Activated CD8-positive, alpha-beta memory T cell treated with anti-CD3 and anti-CD28 coated beads, Interleukin-2, amount 10 ng/mL, durations not matched to agents 7 days and 5 days (primary cell): ENCODE measurements at places on chromosomes 7 and 10.

DNA sequence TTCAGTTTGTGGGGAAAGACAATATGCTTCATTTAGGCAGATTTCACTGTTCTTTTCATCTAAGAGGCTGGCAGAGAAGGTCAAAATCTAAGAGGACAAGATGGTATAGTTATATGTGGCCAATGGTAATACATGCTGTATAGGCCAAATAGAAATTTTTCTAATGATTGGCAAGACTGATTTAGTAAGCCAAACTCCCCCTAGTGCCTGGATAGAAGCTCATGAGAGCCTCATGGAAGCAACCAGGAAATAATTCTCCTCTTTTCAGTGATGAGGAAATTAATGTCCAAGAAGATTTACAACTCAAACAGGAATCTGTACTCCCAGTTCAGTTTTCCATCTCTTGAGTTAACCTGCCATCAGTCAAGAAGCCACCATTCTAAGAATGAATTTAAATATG is 253.6 kb upstream of the PHF14 start:
- no peaks in the 10 kb centered on the region for H3K4me1 ChIP-seq
- H3K27ac ChIP-seq = no peak overlapping the region
- no peak for DNase-seq
- H3K36me3 ChIP-seq = no peaks in the 10 kb centered on the region
- H3K27me3 ChIP-seq = no peaks in the 10 kb centered on the region
- H3K4me3 ChIP-seq = no peak overlapping the region

GRCh38 chr10:58027426-58027825 is 240.3 kb downstream of the IPMK start:
- no peaks in the 10 kb centered on the region for H3K27me3 ChIP-seq
- DNase-seq = no peak
- no peak overlapping the region for H3K4me3 ChIP-seq
- H3K27ac ChIP-seq = no peak overlapping the region
- H3K4me1 ChIP-seq = peaks cover 3% of the 10 kb centered on the region

- no peak overlapping the region for H3K27ac ChIP-seq
- H3K4me3 ChIP-seq = no peak overlapping the region
- no peak for DNase-seq
Observed at GRCh38 chr7:73909051-73909941, 48.3 kb downstream of the TMEM270 start.

GRCh38 chr7:8228766-8229674 is 32.9 kb downstream of the ICA1 start:
- H3K4me1 ChIP-seq = peaks cover 8% of the 10 kb centered on the region
- H3K4me3 ChIP-seq = no peak overlapping the region
- H3K27me3 ChIP-seq = peaks cover 40% of the 10 kb centered on the region
- H3K27ac ChIP-seq = no peak overlapping the region
- no peaks in the 10 kb centered on the region for H3K36me3 ChIP-seq

- DNase-seq = no peak
- H3K27me3 ChIP-seq = no peaks in the 10 kb centered on the region
- H3K4me1 ChIP-seq = peaks cover 5% of the 10 kb centered on the region
- H3K36me3 ChIP-seq = peaks cover 37% of the 10 kb centered on the region
- no peak overlapping the region for H3K27ac ChIP-seq
Observed at GRCh38 chr10:35079763-35080162, 10.4 kb downstream of the CUL2 start.
